ENCODE measurements at places on chromosomes 13 and 19. TPM values are rescaled to one million over a fixed set of nuclear protein-coding genes. Genes with fewer than 3 reads are reported as not detected.

ERICH6B gene
- not detected for total RNA-seq

CEACAM20 gene
- total RNA-seq = not detected

OR10H1 gene
- total RNA-seq = not detected

CYP4F3 gene
- not detected for total RNA-seq

OR7E24 gene
- not detected for total RNA-seq

ZNF793 gene
- total RNA-seq = 1.4 TPM

RPS28 gene
- total RNA-seq = 175 TPM

PSG4 gene
- 9.7 TPM for total RNA-seq

CEBPA gene
- total RNA-seq = 0.11 TPM

OLFM2 gene
- total RNA-seq = 0.11 TPM

UNC13A gene
- 0.44 TPM for total RNA-seq

ACTMAP gene
- total RNA-seq = 1.1 TPM

ZNF284 gene
- 2.9 TPM for total RNA-seq

CASP14 gene
- total RNA-seq = not detected

PRR19 gene
- total RNA-seq = 0.55 TPM

RUBCNL gene
- 20.0 TPM for total RNA-seq

KLK2 gene
- total RNA-seq = not detected

CYP4F8 gene
- not detected for total RNA-seq

PLEKHJ1 gene
- 61.1 TPM for total RNA-seq

GATAD2A gene
- total RNA-seq = 76.6 TPM

PRR22 gene
- total RNA-seq = 0.22 TPM

PSG1 gene
- 0.62 TPM for total RNA-seq

MAP1S gene
- total RNA-seq = 16.2 TPM

CACNA1A gene
- 10.1 TPM for total RNA-seq

NCR1 gene
- not detected for total RNA-seq

CADM4 gene
- total RNA-seq = 1.2 TPM

SOX1 gene
- total RNA-seq = not detected

MEIOSIN gene
- total RNA-seq = not detected

MYO16 gene
- under 0.01 TPM for total RNA-seq

CAMSAP3 gene
- total RNA-seq = not detected

GDF15 gene
- 82.9 TPM for total RNA-seq

FBXO17 gene
- 33.9 TPM for total RNA-seq

ZNF208 gene
- total RNA-seq = 0.25 TPM

PTGIR gene
- 3.7 TPM for total RNA-seq

GNG8 gene
- total RNA-seq = not detected

ZNF443 gene
- 3.7 TPM for total RNA-seq

RNF225 gene
- total RNA-seq = not detected

NUDT15 gene
- total RNA-seq = 33.9 TPM

MBD3L3 gene
- not detected for total RNA-seq

ZNF90 gene
- 3.7 TPM for total RNA-seq

Data from uterine smooth muscle cell (primary cell).